ENCODE measurements at places on chromosomes 3 and 15.

DNA sequence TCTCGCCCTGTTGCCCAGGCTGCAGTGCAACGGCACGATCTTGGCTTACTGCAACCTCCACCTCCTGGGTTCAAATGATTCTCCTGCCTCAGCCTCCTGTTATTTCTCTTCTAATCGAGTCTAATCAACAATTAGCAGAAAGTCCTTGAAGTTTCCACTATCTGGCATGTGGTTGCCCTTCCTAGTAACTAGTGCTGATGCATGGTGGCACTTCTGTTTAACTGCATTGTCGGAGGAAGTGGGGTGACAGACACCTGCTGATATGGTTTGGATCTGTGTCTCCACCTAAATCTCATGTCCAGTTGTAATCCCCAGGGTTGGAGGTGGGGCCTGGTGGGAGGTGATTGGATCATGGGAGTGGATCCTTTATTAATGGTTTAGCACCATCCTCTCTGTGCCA is 9.2 kb downstream of the CRTAP start:
- no peak for DNase-seq

DNA sequence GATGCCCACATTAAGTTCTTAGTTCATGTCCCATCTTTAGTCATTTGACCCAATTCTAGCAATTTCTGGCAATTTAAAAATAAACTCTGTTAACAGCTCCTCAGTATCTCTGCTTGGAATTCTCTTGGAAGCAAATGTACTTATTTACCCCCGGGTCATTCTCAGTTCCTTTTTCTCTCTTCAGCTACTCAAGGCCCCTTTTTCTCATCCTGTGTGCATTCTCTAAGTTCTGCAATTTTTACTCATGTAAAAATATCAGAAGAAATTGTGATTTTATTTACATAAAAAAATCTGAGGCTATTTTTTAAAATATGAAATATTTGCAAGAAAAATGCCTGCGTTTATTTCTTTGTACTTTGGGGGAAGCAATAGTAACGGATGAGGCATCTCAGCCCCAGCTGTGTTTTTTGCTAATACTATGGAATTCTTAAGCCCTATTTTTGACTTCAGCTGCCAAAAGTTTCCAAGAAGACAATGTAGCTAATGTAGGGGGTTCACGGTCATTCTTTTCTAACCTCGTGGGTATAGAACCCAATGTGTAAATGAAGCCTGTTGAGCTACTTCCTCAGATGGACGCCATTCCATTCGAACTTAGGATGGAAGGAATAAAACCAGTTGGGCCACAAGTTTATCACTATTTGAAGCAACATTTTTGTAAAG is 20.0 kb downstream of the CERS3 start:
- no peak for DNase-seq

DNA sequence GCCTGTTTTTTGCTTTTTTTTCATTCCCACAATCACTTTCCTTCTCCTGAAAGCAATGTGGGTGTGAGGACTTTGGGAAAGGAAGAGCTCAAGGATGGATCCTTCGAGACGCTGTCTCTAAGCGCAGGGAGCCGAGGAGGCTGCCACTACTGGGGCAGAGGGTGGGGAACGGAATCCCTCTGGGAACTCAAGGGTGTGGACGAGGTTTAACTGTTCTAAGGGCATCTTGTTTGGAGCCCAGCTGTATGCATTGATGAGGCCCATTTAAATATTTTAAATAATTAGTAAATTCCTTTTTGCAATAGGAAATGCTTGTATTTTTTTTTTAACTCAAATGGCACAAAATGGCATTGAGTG is 124.4 kb upstream of the MEF2A start:
- DNase-seq: no peak

DNA sequence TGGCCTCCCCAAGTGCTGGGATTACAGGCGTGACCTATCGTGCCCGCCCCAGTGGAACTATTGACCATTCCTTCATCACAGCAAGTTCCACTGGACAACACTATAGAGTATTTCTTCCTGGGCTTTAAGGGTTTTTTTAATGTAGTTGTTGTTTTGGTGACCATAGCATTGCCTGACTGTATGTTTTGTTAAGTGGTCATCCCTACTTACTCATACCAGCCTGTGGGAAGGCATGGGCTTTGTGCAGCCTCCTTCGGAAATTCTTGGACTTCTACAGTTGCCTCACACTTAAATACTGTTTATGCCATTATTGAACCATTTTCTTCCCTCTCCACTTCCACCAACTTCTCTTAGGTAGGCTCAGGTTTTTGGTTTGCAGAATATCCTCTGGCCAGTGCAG is 19.9 kb upstream of the ALPK3 start:
- DNase-seq: no peak

DNA sequence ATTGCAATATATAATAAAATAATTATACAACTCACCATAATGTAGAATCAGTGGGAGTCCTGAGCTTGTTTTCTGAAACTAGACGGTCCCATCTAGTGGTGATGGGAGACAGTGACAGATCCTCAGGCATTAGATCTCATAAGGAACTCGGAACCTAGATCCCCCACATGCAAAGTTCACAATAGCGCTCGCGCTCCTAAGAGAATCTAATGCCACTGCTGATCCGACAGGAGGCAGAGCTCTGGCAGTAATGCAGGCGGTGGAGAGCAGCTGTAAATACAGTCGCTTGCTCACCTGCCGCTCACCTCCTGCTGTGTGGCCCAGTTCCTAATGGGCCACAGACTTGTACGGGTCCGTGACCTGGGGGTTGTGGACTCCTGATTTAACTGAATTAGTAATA is 87.8 kb downstream of the P3H2 start:
- no peak for DNase-seq

All from activated CD8-positive, alpha-beta memory T cell treated with anti-CD3 and anti-CD28 coated beads, Interleukin-2, amount 50 U/mL, for 48 hours (primary cell).